ENCODE measurements at places on chromosomes 3 and 15.

DNA sequence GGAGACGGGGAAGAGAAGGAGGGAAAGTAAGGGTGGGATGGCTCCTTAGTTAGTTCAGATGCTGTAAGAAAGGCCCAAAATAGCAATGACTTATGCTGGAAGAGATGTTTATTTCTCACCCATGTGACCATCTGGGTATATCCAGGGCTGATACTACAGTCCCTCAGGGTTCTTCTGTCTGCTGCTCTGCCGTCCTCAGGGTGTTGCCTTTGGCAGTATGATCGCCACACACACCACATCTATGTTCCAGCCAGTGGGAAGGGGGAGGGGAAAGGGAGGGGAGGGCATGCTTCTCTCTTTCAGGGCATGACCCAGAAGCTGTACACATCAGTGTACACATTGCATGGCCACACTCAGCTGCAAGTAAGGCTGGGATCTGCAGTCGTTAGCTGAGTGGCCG is 10.2 kb downstream of the CD276 start:
- DNase-seq = no peak

GRCh38 chr15:41774062-41774881 is at the start of gene MAPKBP1:
MAPKBP1 (plus strand) TSS chr15:41774484; CDS start chr15:41775276, 792 bp downstream.
- DNase-seq = peak; percentile 89

GRCh38 chr3:46245146-46245545 is 2.9 kb downstream of the CCR3 start:
- no peak for DNase-seq

DNA sequence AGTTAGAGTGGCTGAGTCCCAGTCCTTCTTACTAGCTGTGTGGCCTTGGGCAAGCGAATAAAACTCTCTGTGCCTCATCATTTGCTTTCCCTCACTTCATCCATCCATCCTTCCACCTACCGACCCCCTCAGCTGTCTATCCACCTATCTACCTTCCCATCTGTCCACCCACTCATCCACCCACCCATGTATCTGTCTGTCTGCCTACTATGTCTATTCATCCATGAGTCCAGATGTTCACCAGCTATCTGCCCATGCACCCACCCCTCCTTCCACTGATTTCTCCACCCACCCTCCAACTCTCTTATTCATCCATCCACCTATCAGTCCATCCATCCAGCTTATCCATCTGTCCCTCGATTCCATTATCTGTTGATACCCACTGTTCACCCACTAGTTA is 60.4 kb upstream of the ATP2B2 start:
- no peak for DNase-seq

DNA sequence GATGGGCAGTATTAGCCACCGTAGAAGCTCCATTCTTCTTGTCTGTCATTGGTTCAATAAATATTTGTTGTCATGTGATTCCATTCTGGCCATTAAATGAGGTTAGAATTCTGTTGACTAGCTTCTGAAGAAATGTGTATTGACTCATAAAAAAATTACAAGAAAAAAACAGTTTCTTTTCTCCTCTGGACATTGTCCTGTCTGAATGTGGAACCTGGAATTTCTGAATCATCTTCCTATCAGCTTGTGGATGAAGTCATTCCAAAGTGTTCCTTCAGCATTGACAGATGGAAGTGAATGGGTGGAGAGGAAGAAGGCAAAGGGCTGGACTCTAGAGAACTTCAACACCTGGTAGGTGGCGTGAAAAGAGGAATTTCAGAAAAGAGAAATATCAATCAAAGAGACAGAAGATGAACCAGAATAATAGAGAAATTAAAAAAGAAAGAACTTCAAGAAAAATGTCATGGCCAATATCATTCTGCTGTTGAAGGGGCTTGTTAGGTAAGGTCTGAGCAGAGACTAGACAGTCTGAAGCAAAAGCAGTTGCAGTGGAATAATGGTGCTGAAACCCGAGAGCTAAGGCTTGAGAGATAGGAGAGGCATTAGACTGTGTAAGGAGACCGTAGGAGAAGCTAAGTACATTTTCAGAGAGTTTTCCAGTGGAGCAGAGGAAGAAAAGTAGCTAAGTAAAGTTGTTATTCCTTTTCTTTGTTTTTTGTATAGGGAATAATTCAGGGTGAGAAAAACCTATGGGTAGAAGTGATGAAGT is 806.6 kb downstream of the SQOR start:
- DNase-seq = no peak

DNA sequence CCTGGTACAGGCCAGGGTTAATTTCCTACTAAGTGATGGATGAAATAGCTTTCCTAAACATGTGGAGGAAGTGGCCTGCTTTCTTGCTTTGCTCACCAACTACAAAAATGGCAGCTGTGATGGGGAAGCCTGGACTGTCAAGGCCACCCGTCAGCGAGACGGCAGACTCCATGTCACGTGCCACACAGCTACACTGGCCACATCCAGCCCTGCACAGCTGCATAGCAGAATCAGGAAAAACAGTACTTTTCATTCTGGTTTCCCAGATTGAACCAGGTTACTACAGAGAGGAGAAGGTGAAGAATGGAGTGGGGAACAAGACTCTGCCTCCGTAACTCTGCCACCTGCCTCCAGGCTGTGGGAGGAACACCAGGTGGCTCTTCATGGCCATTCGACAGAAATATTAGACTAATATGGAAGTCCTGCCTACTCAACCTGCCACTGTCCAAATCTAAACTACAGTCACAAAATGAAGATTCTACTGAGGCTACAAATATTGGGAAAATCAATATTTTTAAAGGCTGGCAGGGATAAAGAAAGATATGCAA is 174.3 kb downstream of the MAGI1 start:
- no peak for DNase-seq

DNA sequence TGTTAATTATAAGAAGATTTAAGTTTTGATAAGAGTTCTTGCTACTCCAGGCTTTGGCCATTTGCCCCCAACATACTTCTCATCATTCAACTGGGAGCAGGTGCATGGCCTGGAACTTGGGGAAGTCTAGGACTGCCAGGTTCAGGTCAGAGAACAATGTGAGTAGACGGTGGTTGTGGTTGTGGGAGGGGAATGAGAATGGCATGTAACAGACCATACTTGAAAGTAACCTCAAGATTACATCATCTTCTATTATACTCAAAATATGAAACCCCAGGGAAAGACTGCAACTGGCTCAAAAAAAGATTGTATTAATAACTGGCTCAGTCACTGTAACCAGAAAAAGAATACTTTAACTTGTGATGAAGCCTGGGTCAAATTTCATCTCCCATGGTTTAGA is 364.9 kb upstream of the DPPA4 start:
- no peak for DNase-seq

GRCh38 chr3:163722405-163722804 is 1355.9 kb downstream of the SI start:
- DNase-seq = no peak

- peak; percentile 43 for DNase-seq
Observed at GRCh38 chr3:128385080-128385832, 81.4 kb downstream of the DNAJB8 start.

- DNase-seq = no peak
Observed at GRCh38 chr15:57468486-57468885, 92.2 kb downstream of the CGNL1 start.

GRCh38 chr3:40321818-40322217 is 12.3 kb downstream of the EIF1B start:
- no peak for DNase-seq

DNA sequence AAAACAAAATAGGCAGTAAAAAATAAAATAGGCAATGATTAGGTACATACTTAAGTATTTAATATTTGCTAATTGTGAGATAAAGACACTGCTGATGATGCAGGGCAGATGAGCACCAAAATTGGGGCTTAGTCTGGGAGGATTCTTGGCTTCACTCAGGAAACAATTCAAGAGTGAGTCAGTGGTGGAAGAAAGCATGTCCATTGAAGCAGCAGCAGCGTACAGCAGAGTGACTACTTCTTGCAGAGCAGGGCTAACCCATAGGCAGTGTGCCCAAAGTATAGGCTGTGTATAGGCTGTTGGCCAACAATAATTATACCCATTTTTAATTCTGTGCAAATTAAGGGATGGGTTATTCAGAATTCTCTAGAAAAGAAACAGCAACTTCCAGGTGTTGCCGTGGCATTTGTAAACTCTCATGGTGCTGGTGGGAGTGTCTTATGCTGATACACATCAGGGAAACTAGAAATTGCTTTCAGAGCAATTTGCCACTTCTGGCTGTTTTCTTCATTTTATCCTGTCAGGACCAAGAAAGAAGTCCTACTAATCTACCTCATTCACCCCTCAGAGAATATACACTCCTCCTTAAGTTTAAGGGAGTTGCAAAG is 317.3 kb upstream of the NAALADL2 start:
- DNase-seq = no peak

GRCh38 chr3:114794894-114795630 is 352.0 kb downstream of the ZBTB20 start:
- DNase-seq = no peak

GRCh38 chr15:28986108-28986507 is 100.3 kb downstream of the APBA2 start:
- no peak for DNase-seq

GRCh38 chr3:173890091-173890490 is 492.5 kb downstream of the NLGN1 start:
- no peak for DNase-seq

GRCh38 chr15:85766001-85766831 is 28.5 kb downstream of the KLHL25 start:
- DNase-seq = no peak

- DNase-seq = no peak
Observed at GRCh38 chr3:153513236-153513635, 351.2 kb downstream of the RAP2B start.

GRCh38 chr15:66070220-66070934 is 183.2 kb downstream of the MEGF11 start:
- DNase-seq = peak; percentile 69

DNA sequence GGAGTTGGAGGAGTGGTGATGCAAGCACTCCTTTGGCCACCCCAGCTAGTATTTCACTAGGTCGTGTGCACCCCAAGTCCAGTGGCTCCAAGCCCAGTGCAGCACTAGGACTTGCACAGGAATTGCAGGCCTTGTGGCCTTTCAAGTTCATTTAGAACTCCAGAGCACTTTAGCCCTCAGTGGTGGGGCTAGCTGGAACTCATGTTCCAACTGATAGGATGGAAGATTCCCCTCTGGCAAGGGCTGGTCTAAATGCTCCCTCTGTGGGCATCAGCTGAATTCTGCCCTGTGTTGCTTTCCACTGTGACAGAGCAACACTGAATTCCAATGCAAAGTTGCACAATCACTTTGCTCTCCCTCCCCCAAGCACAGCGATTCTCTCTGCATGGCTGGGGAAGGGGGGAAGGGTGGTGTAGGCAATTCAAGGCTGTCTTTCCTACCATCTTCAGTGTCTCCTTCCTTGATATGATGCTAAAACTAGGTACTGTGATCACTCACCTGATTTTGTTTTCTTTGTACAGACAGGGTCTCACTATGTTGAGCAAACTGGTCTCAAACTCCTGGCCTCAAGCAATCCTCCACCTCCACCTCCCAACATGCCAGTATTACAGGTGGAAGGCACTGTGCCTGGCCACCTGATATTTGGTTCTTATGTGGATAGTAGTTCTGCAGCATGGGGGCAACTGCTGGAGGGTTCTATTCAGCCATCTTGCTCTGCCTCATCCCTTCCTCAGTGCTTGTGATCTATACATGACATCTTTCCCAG is 10.3 kb downstream of the USF3 start:
- DNase-seq = no peak

DNA sequence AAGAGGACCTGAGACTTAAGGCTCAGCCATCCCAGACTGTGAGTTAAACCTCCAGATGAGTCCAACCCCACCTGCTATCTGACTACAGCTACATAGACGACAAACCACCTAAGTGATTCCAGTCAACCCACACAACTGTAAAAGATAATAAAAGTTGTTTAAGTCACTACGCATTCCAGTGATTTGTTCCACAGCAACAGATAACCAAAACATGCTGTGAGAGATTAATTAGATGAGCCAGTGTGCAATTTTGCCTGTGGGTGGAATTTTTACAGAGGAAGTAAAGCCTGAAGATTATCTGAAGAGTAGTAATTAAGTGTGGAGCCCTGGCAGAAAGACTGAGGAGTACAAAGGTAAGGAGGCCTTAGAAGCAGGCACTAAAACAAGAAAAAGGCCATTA is 5.4 kb downstream of the BTBD1 start:
- DNase-seq = no peak

DNA sequence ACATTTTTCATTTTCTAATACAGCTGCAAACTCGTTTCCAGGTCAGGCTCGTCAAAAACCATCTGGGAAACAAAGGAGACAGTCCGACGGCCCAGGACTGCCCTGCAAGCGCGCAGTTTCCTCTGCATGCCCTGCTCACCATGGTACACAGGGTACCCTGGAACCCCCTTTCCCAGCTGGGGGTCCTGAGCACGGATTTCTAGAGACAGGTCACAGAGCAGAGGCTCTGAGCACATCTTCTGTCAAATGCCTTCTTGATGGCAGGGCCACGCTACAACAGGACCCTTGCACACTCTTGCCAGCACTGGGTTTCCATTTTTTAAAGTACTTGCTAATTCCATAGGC is 8.1 kb downstream of the ZXDC start:
- DNase-seq = no peak

DNA sequence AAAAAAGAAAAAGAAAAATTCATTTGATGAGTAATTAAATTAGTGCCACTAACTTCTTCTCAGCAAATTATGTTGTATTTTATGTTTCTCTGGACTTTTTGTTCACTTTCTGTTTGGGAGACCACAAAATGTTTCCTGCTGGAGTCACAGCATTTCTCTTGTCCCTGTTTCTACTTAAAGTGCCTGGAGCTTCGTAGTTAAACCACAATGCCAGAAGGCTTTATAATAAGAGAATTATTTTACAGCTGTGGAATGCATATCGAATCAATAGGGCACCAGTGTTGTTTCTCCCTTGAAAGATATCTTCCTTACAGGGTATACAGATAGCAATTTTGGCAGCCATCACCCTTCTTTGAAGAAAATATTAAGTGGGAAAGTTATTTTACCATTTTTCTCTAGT is 3.2 kb downstream of the DTWD1 start:
- DNase-seq = no peak

All from T47D (cell line).